Activated T-cell treated with anti-CD3 and anti-CD28 coated beads for 4 hours (primary cell): ENCODE measurements at places on chromosomes 7 and 10.
A peak's percentile ranks its signal among the peaks of the same experiment; 100 is the strongest.

DNA sequence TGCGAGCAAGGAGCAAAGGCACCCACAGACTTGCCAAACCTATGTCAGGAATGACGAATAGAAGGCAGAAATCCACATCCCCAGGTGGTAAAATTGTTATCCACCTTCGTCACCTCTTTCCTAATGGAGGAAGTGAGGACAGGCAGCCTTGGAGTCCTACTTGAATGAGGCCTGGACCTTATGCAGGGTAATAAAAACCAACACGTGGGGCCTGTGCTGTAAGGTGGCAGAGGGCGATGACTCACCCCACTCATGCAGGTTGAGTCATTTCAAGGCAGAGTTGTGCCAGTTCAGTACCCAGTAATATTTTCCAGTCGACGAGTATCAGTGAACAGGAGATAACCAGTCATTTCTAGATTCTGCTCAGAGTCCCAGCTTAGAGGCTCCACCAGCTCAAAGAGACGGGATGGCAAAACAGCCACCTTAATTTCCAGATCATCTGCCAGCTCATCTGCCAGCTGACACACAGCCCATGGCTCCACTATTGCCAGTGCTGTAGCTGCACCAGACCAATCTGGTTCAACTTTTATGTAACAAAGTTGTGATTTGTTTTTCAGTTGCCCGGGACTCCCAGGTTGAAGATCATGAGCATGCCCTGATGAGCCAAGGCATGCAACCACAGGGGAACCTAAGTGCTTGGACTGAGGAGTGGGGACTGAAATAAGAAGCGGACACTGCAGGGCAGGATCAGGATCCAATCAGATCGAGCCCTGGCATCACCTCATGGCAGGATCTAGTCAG is 176.2 kb upstream of the ITGB1 start:
- peak; percentile 67 for DNase-seq

DNA sequence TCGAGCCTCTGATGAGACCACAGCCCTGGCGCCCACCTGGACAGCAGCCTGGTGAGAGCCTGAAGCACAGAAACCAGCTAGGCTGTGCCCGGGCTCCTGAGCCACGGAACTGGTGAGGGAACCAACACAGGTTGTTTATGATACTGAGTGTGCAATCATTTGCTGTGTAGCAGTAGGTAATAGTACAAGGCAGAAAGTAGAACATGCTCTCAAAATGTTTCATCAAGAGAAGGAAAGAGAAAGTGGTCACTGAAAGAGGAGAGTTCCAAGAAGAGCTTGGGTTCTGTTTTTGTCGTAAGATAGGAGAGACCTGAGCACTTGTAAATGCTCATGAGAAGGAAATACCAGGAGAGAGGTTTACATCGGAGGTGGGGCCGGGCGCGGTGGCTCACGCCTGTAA is 208.2 kb downstream of the FAM107B start:
- DNase-seq: no peak

- DNase-seq: no peak
These were observed 7.5 kb downstream of the CPA1 start for GRCh38 chr7:130387628-130388403.

DNA sequence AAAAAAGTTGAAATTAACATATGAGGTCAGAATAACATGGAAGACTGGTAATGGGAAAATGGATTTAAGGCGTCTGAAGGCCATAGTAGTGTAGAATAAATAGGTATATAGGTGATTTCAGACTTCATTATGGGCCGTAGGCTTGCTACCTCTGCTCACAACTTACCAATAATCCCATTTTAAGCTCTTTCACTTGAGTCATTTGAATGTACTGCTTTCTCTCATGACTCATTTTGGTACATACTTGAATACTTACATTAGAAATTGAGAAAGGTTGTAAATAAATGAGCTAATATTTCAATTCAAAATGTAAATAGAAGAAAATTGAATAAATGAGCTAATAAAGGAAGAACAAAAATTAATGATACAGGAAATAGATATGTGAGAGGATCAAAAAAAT is 42.2 kb upstream of the NEUROD6 start:
- no peak for DNase-seq

DNA sequence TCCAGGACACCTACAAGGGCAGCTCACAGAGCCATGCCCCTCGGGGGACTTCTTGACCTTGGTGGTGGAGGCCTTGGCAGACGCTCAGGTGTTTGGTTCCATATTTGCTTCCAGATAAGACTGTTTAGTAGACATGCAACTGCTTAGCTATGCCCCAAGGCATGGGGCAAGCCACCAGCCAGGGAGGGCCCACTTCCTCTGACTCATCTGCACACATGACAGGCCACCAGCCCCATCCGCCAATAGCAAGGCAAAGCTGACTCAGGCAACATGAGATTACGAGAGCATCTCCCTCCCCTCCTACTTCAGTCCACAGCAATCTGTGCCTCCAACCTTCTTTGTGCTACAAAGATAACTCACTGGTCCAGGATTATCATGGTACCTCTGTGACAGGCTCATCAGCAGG is 54.9 kb downstream of the KCNMA1 start:
- DNase-seq: no peak

GRCh38 chr10:69292459-69292858 is 14.2 kb downstream of the HK1 start:
- no peak for DNase-seq

DNA sequence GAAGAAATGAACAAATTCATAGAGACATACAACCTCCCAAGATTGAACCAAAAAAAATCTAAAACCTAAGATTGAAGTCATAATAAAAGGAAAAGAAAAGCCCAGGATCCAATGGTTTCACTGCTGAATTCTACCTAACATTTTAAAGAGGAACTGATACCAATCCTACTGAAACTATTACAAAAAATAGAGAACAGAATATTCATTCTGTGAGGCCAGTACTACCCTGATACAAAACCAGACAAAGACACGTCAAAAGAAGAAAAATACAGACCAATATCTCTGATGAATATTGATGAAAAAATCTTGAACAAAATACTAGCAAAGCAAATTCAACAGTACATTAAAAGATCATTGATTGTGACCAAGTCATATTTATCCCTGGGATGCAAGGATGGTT is 128.5 kb upstream of the STEAP1 start:
- no peak for DNase-seq
